Muscle of back (tissue), 13 donors: ENCODE measurements at places on chromosomes 16 and 17. TPM values are rescaled to one million over a fixed set of nuclear protein-coding genes. Genes with fewer than 3 reads are reported as not detected.

The PARD6A gene
- 0.40 TPM for polyA plus RNA-seq

The PYDC1 gene
- 2.3 TPM for polyA plus RNA-seq

The SLC35G6 gene
- polyA plus RNA-seq: 0.26 TPM

The FOXC2 gene
- 1.3 TPM for polyA plus RNA-seq

The KRT24 gene
- polyA plus RNA-seq: not detected

- no peak for DNase-seq
These were observed 99.7 kb downstream of the ELAC2 start for GRCh38 chr17:12918142-12918541.

DNA sequence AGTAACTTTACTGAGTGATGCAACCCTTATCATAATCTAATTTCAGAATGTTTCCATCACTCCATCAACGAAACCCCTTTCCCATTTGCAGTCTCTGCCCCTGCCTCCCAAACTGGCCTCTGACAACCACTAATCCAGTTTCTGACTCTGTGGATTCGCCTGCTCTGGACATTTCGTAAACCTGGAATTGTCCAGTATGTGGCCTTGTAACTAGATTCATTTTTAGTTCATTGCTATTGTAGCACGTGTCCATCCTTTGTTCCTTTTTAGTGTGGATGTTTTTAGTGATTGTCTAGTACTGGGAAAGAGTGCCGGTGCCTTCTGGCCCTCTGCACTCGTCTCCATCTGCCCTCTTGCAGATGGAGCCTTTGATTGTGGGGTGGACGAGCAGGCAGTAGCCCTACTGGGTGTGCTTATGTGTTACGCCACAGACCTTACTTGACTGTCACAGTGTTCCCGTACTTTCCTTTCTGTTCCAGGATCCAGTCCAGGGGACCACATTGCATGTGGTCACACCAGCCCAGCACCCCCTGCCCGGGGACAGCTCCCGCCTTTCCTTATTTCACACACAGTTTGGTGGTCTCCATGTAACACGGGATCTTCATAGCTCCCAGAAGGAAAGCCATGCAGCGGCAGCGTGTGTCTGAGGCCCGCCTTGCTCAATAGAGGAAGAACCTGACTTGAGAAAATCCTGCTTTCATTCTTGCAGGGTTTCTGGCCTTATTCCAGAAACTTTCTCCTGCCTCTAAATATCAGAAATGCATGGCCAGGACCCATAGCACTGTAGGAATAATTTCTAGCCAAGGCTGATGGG lies 8.8 kb downstream of the KIAA0513 start:
- no peak for DNase-seq

GRCh38 chr17:39563476-39563875 lies 44.2 kb downstream of the NEUROD2 start:
- DNase-seq: peak; percentile 36

DNA sequence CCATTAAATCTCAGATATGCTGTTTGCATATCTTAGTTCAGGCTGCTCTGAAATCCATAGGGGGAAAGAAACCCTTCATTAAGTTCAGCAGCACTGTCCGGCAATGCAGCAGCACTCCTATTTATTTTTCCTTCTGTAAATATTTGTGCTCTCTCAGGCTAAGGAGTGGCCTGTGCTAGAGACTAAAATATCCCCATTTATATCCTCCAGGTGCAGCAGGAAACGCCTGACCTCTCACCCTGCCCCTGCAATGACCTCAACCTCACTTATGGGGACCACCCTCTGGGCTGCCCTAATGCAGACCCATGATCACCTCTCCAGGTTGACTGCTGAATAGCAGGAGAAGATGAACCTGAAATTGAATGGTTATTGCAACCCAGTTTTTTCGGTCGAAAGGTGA lies 165.0 kb upstream of the ELAC2 start:
- DNase-seq: no peak

DNA sequence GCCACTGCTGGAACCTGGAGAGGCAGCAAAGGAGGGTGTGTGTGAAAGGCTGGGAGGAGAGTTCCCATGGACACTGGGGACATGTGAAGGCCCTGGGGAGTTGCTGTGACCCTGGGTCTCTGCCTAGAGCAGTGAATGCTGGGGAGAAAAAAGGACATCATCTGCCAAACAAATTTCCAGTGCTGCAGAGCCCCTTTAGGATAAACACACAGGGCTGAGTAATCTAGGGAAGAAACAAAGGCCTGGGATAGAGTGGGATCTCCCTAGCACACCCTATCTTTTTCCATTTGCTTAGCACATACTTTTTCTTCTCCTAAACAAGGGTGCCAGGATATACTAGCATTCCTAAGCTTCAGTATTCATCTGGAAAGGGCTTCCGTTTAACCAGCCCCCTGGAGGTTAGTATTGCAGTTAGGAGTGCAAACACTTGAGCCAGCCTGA lies 3.3 kb upstream of the HIGD1B start:
- no peak for DNase-seq

DNA sequence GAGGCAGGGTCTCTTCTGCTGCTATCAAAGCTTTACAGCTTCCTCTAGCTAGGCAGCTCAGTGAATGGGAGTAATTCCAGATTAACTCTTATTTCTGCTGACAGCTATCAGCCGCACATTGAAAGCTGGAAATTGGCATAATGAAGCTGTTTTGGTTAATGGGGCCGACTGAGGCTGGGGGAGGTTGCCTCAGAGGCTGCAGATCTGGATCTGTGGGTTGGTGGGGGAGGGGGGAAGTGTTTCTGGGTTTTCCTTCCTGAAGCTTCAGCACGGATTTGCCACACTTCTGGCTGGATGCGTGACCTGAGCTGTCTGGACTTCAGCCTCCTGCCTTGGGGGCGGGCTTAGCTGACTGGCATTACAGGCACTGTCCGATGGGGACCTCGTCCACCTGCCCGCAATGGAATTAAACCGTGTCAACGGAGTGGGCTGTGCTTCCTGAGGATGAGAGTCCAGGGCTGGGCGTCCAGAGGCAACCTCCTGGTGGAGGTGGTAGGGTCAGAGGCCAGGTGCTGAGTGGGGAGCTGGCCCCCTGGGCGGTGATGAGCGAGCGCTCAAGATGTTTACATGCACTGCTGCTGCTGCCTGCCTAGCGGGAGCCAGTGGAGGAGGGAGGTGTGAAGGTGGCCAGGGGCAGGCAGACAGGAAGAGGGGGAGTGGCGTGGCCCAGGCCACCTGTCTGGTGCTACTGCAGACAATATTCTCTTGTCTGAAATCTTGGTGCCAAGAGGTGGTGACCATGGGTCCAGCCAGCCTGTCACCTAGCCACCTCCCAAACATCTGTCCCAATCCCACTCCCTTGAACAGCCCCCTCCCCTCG lies 6.7 kb upstream of the ABCC3 start:
- no peak for DNase-seq

DNA sequence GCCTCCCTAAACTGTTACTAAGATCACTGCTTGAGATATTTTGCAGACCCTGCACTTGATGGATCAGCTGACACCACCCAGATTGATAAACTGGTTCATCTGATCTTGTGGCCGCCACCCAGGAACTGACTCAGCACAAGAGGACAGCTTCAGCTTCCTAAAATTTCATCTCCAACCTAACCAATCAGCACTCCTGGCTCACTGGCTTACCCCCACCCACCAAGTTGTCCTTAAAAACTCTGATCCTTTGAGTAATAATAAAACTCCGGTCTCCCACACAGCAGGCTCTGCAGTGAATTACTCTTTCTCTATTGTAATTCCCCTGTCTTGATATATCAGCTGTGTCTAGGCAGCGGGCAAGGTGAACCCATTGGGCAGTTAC lies 174.8 kb downstream of the UTP18 start:
- no peak for DNase-seq

DNA sequence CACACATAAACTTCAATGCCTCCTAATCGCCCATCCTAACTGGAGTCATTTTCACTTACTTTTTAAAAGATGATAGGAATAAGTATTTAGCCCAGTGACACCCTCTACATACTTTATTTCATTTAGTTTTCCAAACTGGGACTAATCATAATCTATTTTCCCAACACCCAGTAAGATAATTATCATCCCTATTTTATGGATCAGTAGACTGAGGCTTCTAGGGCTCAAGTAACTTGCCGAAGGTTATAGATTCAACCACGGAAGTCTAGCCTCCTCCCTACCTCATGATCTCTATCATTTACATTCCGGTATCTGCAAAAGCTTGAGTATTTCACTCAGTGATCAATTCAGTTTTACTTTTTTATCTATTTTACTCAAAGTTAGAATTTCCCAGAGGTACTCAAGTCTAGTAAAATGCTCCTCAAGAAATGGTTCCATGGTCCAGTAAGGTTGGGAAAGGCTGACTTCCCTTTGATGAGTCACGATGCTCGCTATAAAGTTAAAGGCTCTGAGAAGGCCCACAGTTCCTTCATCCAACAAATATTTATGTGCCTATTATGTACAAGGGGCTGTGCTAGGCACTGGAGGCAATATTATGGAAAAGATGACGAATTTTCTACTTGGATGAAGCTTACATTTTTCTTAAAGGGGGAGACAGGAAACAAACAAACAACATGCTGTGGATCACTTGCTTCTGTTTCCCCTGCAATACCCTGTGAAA lies 75.1 kb downstream of the TOX3 start:
- DNase-seq: no peak

DNA sequence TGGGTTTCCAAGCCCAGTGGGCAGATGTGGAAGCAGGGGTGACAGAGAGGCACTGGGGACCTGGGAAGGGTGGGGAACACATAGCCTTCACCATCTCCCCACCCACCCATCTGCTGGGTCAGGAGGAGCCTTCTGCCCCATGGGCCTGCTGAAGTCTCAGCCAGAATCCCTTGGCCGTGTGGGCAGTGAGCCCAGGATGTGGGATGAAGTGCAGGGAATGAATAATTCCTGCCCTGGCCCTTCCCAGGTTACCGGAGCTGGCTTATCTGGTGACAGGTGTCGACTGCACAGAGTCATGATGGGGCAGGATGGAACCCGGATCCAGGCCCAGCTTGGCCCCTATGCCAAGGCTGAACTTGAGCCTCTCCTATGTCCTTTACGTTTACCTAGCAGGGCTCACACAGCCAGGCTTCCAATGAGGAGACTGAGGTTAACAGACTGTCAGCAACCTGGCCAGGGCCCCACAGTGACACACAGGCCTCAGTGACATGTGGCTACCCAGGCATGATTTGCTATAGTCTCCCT lies 17.5 kb downstream of the ATP2A3 start:
- DNase-seq: no peak

DNA sequence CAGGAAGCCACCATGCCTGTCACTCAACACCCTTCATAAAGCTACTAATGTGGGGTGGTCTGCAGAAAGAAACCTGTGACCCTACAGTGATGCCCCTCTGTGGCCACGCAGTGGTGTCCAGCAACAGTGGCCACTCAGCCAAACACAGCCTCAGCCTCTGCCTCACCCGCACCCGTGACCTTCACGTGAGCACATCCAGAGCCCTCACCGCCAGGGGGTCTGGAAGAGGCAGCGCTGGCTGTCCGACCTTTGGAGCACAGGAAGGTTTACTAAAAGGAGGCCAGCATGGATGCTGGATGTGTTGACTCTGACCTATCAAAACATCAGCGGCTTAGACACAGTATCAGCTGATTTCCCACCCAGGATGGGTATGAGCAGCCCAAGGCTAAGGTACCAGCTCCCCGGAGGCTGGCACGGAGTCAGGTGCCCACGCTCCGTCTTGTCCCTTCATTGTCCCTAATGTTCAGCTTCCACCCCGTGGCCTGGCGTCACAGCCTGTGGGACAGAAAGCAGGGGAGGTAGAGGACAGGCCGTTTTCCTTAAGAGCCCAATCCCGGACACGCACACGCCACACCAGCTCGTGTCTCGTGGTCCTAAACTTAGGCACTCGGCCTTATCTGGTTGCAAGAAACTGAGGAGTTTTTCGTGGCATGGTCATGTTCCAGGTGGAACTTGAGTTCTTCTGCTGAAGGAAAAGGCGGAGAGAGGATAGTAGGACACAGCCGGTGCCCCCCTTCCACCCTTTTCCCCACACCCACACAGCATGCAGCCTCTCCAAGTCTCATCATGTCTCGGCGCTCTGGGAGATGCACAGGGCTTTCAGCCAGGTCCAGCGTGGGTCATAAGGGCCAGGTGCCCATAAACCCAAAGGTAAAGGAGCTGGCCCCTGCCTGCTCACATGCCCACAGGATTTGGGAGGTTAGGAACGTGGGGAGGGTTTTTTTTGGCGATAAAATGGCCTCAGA lies 49.7 kb upstream of the ENDOV start:
- no peak for DNase-seq

- no peak for DNase-seq
These were observed 36.8 kb upstream of the DLX4 start for GRCh38 chr17:49932138-49932723.

- DNase-seq: peak; percentile 70
These were observed 791 bp upstream of the PLD6 start for GRCh38 chr17:17206913-17207335.

- peak; percentile 94 for DNase-seq
These were observed 33.9 kb downstream of the ANKFY1 start for GRCh38 chr17:4229627-4230541.

- no peak for DNase-seq
These were observed 9.4 kb downstream of the GJC1 start for GRCh38 chr17:44820631-44821212.

DNA sequence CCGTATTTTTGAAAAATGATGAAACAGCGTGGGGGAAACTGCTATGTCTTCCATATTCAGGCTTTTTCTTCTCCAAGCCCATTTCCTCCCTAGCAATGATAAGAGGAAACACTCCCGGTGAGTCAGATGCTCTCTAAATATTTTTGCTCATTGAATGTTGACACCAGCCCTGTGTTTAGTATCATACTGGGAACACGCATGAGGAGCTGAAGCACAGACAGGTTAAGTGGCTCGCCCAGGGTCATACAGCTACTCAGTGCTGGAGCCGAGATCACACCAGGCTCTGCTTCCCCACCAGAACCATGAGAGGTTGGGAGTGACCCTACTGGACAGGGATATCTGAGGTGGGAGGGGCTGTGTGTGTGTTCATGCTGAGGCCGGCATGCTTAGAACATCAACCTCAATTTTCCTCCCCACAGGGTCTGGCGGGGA lies 37.8 kb upstream of the ADGRG1 start:
- DNase-seq: no peak

DNA sequence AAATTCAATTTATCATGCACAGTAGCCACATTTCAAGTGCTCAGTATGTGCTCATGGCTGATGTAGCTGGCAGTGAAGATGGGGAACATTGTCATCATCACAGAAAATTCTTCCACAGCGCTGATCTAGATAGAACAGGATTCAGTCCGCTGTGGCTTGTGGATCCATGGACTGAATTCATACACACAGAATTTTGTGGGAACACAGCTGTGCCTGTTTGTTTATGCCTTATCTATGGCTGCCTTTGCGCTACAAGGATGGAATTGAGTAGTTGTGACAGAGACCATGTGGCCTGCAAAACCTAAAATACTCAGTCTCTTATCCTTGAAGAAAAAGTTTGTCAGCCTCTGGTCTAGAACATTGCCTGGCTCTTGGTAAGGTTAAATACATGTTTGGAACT lies 128.4 kb downstream of the PRKCB start:
- no peak for DNase-seq

DNA sequence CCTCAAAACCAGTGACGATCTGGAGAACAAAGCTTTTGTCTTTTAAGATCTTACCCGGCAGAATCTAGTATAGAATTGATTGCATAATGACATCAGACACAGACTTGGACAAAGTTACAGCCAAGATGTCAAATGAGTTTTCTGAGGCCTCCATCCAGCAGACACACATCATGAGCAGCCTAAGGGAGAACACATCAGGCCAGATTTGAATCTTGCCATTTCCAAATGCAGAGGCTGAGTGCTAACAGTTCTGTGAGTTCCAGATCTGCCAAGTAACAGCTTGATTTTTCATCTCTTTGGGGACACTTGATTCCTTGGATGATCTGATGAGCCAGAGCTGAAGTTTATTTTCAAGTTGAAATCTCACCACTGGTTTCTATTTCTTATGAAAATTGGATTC lies 21.0 kb downstream of the NOG start:
- no peak for DNase-seq
